Cortex of kidney (tissue), 1 donor: ENCODE measurements at places on chromosomes 3 and 15.

DNA sequence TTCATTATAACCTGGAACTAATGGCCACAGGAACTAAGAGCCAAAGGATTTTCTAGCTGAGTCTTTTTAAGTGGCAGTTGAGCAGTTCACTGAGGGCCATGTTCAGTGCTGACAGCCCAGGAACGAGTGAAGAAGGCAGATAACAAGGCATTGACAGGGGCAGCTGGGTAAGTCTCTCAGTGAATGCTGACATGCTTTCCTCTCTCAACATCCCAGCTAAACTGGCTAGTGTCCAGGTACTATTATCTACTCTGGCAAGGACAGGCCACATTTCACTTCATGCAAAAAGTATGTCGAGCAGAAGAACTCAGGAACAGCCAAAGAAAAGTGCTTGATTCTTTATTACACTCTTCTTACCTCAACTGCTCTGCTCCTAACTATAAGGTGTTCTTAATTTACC is 515.9 kb downstream of the NLGN1 start:
- no peak for DNase-seq

DNA sequence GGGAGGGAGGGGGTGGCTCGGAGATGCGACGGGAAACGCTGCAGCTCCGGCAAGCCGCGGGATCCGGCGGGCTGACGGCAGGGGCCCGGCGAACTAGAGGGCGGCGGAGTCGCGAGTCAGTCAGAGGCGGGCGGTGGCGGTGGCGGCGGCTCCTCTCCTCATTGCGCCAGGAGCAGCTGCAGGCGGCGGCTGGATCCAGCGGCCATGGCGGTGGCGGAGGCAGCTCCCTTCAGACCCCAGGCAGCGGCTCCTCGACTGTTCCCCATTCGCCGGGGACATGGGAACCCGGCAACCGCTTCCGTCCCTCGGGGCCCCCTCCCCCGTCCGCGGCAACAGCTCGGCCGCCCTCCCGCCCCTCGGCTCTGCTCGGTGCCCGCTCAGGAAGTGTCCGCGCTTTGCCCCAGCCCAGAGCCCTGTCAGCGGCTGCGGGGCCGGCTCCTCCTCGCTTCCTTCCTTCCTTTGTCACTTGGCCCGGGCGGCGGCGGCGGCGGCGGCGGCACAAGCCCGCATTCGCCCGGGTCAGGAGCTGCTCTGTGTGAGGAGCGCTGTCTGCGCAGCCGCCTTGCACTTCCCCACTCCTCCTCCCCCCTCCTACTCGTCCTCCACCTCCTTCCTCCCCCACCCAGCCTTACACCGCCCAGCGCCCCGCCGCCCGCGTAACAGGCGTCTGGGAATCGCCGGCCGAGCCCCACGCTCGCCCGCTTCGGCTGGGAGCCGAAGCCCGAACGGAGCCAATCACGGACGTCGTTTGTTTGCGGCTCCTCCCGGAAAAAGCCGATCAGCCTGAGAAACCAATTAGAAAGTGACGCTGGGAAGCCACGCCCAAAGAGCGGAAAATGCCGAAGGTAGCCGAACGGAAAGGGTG is at the start of gene GSK3B:
GSK3B (minus strand) TSS at position 537 of the 865 bp plus-strand sequence. CDS start 1,013 bp downstream, outside the sequence.
- DNase-seq = peak; percentile 99

DNA sequence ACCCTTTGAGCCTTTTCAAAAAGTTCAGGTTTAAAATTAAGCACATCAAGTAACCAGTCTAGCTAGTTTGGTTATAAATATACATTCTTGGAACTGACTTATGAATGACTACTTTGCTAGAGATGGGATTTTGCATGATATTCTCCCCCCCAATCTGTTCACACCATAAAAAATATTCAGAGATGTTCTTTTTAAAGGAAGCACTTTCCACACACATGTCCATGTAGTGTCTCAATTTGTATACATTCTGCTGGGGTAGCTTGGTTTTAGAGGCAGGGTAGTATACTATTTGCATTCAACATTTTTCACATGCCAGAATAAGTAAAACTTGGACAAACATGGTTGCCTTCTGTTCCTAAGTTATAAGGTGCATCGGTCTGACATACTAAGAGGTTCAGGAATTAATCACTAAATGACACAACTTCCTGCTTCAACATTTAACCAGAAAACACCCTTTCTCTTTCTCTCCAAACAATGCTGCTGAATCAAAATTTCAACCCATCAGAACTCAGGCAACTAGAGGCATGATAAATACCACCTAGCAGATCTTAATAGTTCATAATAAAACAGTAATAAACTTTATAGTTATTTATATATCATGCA is 57.0 kb downstream of the SUMF1 start:
- DNase-seq = no peak

- DNase-seq = no peak
Measured at GRCh38 chr15:37015451-37015850, 84.9 kb downstream of the MEIS2 start.

- DNase-seq = no peak
Measured at GRCh38 chr3:116425126-116425525, 20.2 kb downstream of the LSAMP start.
